Astrocyte of the spinal cord (primary cell): ENCODE measurements at places on chromosomes 1 and 21.

DNA sequence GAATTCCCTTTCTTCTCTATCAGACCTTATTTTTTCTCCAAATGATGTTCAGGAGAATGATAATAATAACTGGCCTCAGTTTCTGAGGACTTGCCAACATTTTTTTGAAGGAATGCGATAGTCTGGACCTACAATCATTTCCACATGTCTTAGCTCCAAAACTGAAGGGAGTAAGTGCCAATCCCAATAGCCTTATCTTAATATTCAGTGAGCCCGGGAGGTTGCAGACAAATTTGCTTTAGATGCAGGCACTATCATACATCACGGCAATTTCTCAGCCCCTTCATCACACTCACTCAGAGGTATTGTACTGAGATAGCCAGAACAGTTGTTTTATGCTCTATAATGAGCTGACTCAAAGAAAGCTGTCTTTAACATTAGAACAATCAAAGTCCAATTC is 796.9 kb downstream of the ADGRL2 start:
- DNase-seq = no peak

DNA sequence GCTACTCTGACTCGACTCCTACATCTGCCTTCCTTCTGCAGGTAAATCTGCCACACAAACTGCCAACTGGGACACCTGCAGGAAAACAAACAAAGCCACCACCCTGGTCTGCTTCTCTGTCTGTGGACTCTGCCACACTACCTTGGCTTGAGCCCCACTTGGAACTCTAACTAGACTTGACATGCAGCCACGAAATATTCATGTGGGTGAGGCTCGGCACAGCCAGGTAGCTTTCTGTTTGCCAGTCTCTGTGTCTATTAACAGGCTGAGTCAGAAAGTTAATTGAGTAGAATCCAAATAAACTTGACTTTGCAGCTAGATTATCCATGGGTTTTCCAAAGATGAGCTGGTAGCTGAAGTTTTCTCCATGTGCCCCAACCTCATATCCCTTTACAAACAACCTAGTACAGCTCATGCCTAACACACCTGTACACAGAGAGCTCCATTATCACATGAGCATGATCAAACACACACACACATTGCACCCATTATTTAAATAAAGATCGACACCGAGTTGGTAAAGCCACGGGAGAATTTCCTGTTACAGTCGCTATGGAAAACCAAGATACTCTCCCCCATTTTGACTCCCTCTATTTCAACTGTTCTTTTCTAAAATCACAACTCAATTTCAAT is 808 bp downstream of the C1orf116 start:
- DNase-seq = no peak

DNA sequence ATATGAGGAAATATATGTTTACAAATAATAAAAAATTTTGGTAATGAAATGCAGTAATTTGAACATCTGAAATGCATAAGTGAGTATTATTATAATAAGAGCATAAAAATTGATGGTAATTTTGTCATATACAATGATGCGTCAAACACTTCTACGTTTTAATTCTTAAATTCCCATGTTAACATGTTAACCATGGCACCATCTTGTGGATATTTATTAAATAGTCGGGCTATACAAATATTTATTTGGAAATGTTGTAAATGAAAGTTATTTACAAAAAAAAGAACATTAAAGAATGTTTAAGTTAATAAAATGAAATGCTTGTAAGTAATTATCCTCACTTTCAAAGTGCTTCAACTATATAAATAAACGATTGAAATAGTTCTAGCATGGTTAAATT is 57.2 kb upstream of the C1orf185 start:
- DNase-seq = peak; percentile 14

DNA sequence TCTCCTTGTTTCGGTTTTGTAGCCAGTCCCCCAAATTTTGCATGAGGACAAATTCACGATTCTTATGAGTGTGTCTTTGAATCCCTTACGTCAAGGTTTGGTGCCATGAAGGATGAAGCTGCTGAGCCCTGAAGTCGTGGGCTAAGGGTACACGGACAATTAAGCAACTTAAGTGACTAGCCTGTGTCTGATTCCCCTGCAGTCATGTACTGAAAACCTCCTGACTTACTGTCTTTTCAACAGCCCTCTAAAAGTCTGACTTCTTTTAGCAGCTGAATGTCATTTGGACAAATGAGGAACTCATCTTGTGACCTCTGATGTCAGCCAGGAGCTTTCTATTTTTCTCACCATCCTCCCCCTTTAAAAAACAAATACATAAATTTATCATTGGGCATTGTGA is 27.1 kb upstream of the C1orf105 start:
- no peak for DNase-seq

GRCh38 chr1:29240400-29240837 is 4.1 kb downstream of the PTPRU start:
- no peak for DNase-seq

GRCh38 chr21:23694390-23694789 is 1912.9 kb downstream of the MRPL39 start:
- no peak for DNase-seq

DNA sequence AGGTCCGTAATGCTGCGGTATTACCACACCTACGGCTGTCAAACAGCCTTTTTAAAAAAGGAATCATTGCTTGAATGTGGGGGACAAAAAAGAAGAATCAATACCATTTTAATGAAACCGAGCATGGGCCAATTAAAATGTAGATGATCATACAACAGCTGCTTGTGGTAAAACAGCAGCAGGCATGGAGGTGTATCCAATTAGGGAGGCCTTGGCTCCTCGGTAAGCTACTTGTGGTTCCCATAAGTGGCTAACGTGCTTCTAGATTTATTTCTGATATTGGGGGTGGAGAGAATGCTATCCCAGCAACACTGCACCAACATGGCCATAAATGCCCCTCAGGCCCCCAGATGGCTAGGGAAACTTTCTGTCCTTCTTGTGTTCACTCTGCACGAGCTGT is 1.8 kb downstream of the PTPN14 start:
- DNase-seq = no peak

GRCh38 chr1:229199261-229200243 is 71.4 kb upstream of the RAB4A start:
- DNase-seq = no peak
